ENCODE measurements at places on chromosomes 2 and 18. TPM values are rescaled to one million over a fixed set of nuclear protein-coding genes. Genes with fewer than 3 reads are reported as not detected.

Gene GALNT5
- 0.15 TPM for total RNA-seq

Gene GTF2A1L
- not detected for total RNA-seq

Gene APCDD1
- not detected for total RNA-seq

Gene PSMA8
- total RNA-seq, result 0.87 TPM

Gene REG3G
- 0.43 TPM for total RNA-seq

Gene FIGN
- not detected for total RNA-seq

Gene SULT1C2
- total RNA-seq, result not detected
